ENCODE measurements at places on chromosomes 2 and 18.

DNA sequence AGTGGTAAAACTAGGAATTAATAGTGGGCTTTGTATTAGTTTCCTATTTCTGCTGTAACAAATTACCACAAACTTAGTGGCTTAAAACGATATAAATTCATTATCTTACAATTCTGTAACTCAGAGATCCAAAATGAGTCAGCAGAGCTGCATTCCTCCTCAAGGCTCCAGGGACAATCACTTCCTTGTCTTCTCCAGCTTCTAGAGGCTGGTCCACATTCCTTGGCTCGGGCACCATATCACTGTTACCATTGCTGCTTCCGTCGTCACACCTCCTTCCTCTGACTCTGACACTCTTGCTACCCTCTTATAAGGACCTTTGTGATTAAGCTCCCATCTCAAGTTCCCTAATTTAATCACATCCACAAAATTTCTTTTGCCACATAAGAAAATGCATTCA, 567.8 kb upstream of the KLHL29 start:
- no peak for DNase-seq

- DNase-seq: no peak
These were observed 18.5 kb downstream of the B3GNT7 start for GRCh38 chr2:231413921-231414476.

DNA sequence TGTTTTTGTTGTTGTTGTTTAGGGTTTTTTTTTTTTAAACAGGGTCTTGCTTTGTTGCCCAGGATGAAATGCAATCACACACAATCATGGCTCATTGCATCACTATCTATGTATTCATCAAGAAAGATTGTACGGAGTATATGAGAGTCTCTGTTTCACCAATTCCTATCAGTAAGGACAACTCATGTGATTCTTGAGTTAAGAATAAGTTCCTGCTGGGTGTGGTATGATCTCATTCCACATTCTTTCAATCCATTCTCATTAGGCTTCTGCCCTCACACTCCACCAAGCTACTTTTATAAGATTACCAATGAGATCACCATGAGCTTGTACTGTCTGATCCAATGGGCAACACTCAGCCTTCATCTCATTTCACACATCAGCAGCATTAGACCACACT, 9.1 kb upstream of the AP1S3 start:
- no peak for DNase-seq

DNA sequence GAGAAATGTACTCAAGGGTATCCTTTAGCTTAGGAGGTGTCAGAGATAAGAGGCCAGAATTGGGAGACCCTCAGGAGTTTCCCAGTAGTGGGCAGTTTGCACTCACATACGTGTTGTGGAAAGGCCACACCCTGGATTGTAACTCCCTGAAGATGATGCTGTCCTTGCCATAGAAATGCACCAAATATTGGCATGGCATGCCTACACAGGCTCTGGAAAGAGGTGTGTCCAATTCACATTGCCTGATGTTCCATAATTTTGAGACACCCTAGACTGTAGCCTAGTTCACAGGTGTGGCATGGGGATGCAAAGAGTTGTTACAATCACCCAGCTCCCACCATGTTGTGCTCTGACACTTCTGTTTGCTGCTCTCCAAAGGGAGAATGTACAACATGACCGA, 271.9 kb downstream of the CCDC85A start:
- DNase-seq: no peak

GRCh38 chr18:23721696-23722480, 32.6 kb downstream of the LAMA3 start:
- no peak for DNase-seq

- DNase-seq: no peak
These were observed 19.1 kb upstream of the TEX51 start for GRCh38 chr2:126879348-126880298.

- DNase-seq: no peak
These were observed 49.3 kb downstream of the SP110 start for GRCh38 chr2:230170532-230170931.

- DNase-seq: no peak
These were observed 10.1 kb downstream of the SP9 start for GRCh38 chr2:174344716-174345461.

DNA sequence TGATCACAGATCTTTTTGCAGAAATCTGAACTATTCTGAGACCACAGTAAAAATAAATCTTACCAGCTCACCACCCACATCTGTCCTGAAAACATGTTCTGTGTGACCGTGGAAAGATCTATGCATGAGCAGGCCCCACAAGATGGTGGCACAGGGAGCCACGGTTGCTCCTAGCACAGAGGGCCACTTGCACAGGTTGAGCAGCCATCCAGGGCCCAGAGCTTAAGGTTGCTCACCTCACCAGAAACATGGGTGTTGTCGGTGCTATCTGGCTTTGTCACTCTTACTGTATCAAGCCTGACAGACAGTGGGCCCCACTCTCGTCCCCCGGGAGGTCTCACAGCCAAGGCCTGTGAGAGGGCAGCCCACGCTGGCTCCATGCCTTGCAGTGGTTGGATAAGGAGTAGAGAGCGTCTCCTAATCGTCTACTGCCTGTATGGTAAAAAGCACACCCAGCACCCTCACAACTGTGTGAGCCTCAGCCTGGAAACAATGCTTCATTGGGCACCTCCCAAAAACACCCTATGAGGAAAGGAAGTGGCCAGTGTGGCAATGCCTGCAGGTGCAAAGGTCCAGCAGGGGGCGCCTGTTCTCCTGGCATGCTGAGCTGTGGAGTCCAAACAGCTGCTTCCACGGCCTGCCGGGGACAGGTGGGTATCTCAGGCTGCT, 19.6 kb downstream of the TUBB6 start:
- DNase-seq: peak; percentile 60

GRCh38 chr2:189454009-189454408, 12.7 kb downstream of the WDR75 start:
- DNase-seq: no peak

DNA sequence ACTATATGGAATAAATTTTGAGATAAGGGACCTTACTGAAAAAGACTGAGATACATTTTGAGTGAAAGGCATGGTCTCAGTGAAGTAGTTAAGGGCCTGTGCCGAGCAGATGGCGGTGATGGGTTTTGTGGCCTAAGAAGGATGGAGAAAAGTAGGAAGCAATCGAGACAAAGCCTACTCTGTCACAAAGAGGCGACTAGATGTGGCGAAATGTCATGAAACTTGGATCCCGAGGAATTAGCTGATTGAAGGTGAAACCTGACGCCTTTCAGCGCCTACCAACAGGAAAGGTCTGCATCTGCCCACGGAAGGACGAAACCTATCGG, 558 bp upstream of the CEP192 start:
- DNase-seq: no peak

GRCh38 chr2:6103949-6104348, 411.8 kb downstream of the SOX11 start:
- no peak for DNase-seq

- DNase-seq: no peak
These were observed 4.9 kb downstream of the CEBPZOS start for GRCh38 chr2:37201208-37201607.

DNA sequence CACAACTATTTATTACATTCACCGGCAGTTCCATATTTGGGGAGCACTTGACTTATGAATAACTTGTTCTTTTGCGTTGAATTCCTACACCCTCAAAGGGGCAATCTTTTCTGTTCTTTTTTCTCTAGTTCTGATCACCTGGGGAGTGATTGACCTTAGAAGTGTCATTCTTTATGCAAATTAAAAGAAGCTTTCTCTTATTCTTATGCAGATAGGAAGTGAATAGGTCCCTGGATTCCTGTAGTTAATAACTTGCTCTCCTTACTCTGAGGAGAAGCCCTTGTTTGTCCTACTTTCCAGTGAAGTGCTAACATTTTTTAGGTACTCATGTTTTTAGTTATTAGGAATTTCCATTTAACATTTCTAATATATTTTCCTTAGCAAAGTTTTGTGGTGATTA, 569.8 kb upstream of the LRRTM1 start:
- no peak for DNase-seq

DNA sequence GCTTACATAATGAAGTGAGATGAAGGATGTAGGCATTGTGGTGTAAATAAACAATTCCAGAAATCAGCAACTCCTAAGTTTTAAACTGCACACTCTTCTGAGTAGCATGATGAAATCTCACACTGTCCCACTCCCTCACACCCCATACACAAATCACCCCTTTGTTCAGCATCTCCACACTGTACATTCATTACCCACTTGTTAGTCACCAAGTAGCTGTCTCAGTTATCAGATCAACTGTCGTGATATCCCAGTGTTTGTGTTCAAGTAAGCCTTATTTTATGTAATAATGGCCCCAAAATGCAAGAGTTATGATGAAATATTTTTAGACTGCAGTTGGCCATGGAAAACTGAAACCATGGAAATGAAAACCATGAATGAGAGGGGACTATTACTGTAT, 135.7 kb downstream of the GRB14 start:
- no peak for DNase-seq

DNA sequence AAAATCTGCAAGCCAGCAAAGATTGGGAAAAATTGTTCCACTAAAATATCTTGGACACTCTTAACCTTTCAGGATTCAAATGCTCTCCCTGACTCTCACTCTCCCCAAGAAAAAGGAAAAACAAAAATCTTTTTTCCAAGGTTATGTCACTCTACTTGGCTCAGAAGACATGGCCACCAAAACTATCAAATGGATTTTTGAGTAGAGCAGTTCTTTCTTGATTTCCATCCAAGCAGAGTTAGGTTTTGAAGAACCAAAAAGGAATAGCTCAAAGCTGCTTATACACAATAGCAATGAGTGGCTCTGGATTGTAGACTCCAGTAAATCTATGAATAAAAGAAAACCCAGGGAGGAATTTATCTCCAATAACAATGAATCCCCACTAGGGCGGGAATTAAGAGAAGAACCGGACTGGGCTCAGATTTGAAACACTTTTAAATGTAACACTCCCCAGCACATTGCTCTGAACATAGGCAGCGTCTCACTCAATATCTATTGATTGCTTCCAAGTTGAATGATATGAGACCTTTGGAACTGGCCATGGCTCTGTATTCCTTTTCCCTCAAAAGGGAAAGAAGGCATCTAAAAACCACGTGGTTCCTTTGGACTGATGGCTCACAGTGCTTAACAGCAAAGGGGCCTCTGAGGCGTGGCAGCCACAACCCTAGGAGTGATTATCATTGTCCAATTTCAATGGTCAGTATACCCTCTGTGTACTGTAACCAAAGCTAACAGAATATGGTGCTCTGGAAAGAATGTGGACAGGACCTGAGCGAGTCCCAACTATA, 68.3 kb downstream of the SPRED2 start:
- no peak for DNase-seq

DNA sequence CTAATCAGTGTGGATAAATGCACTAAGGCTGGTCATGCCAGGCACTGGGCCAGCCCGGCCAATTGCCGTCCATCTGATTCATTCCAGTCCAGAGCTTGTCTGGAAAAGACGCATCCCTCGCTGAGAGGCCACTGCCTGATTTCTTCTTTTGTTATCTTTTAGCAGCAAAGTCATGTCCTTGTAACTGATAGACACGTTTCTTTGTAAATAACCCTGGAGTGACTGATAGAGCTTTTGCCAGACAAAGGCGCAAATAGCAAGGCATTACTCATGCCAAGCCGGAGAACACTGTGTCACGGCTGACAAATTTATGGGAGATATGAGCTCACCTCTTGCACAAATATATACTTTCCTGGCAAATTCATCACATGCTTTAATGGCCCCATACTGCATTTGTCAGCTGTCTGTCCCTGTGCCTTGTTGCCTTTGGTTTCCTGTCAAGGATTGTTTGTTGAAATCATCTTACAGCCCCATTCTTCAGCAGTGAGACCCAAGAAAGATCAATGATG, 164.4 kb downstream of the ETAA1 start:
- no peak for DNase-seq

- no peak for DNase-seq
These were observed 103.3 kb downstream of the ALK start for GRCh38 chr2:29817801-29818680.

DNA sequence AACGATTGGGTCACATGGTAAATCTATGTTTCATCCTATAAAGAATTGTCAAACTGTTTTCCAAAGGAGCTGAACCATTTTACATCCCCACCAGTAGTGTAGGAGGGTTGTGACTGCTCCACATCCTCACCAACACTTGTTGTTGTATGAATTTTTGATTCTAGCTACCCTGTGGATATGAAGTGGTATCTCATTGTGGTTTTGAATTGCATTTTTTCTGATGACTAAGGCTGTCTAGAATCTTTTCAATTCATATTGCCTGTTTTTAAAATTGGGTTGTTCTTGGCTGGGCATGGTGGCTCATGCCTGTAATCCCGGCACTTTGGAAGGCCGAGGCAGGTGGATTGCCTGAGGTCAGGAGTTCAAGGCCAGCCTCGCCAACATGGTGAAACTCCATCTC, 44.5 kb downstream of the TXNL1 start:
- DNase-seq: no peak

- no peak for DNase-seq
These were observed 441.5 kb upstream of the POU3F3 start for GRCh38 chr2:104412384-104412783.

GRCh38 chr2:108167699-108168098, 72.1 kb upstream of the SULT1C3 start:
- DNase-seq: no peak

DNA sequence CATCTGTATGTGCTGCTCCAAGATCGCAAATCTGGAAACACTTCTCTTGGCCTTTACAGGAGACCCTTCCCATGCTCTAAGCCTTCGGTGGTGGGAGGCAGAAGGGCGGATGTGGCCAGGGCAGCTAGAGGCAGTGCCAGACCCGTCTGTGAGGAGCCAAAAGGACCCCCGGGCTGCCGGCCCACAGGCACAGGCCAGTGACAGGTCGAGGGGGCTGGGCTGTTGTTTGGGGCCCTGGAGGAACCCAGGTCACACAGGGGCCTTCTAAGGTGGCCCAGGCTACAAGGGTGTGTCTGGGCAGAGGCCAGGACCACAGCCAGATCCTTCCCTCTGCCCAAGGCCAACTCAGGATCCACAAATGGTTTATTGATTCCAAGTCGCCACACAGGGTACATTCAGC, 49.4 kb downstream of the SLC66A2 start:
- DNase-seq: no peak

- no peak for DNase-seq
These were observed 91.7 kb downstream of the ZCCHC2 start for GRCh38 chr18:62614494-62614893.

DNA sequence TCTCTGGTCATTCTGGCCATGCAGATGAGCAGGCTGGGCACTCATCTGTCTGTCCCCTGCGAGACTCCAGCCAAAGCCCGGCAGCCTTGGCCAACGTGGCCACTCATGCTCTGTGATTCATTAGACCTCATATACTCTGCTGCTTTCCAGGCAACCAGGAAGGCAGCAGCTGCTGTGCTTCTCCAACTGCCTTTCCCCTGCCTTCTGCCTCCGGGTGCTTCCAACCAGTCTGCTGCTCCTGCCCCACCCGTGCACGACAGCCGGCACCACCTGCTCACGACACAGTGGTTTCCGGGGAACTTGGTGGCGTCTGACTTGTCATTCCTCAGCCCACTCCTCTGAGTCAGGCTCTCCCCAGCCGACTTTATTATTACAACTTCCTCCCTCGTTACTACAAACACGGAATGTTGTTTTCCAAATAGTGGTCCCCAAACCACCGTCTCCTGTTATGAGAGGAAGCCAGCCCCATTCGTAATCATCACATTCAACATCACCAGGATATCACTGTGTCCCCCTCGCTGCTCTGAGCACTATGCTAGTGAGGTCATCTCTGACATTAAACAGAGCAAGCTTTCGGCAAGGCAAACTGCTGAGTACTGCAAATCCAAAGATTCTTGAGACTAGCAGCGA, 392.4 kb downstream of the ALK start:
- DNase-seq: no peak

- DNase-seq: no peak
These were observed 879 bp upstream of the EPAS1 start for GRCh38 chr2:46296216-46296839.

Data from stimulated activated CD8-positive, alpha-beta memory T cell treated with anti-CD3 and anti-CD28 coated beads, Interleukin-7, amount 100 ng/mL, for 1 hour (primary cell).